ENCODE measurements at places on chromosomes 4 and X. TPM values are rescaled to one million over a fixed set of nuclear protein-coding genes. Genes with fewer than 3 reads are reported as not detected.
A peak's percentile ranks its signal among the peaks of the same experiment; 100 is the strongest.

The OCRL gene
- 4.1 TPM for total RNA-seq

The TRAM1L1 gene
- not detected for total RNA-seq

The CT55 gene
- total RNA-seq, result not detected

The ACOX3 gene
- 18.4 TPM for total RNA-seq

The SCLT1 gene
- total RNA-seq, result 24.3 TPM

- H3K4me1 ChIP-seq, result peaks cover 70% of the 10 kb centered on the region
- peak overlapping the region; percentile 95 for H3K27ac ChIP-seq
- H3K36me3 ChIP-seq, result peaks cover 20% of the 10 kb centered on the region
- peak overlapping the region; percentile 81 for H3K4me3 ChIP-seq
Observed at GRCh38 chr4:122700178-122700725, 32.3 kb upstream of the BBS12 start.

DNA sequence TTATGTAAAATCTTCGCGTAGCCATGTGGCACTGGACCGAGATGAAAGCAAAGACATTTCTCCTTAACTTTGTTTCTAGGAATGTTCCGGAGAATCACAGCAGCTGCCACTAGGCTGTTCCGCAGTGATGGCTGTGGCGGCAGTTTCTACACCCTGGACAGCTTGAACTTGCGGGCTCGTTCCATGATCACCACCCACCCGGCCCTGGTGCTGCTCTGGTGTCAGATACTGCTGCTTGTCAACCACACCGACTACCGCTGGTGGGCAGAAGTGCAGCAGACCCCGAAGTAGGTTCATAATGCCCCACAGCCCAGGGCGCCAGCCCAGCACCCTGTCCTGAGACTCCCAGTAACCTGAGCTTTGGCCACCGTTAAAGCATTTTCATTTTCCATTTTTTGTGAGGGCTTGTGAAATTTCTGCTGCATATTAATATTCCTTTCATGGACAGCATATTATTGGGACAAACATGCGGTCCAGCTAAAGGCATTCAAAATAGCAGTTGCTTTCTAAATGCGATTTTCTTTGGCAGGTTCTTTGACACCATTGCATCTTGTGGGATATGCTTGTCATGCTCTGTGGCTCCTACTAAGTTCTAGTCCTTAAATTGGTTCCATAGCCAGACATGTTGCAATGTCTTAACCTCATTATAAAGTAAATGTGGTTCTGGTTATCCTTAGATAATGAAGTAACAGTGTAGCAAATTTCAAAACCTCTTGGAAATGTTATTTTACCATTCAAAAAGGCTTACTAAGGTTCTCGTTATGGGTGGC is 49.1 kb upstream of the MSANTD1 start:
- peaks cover 17% of the 10 kb centered on the region for H3K36me3 ChIP-seq
- no peak for DNase-seq
- H3K4me3 ChIP-seq, result no peak overlapping the region
- H3K27me3 ChIP-seq, result no peaks in the 10 kb centered on the region

DNA sequence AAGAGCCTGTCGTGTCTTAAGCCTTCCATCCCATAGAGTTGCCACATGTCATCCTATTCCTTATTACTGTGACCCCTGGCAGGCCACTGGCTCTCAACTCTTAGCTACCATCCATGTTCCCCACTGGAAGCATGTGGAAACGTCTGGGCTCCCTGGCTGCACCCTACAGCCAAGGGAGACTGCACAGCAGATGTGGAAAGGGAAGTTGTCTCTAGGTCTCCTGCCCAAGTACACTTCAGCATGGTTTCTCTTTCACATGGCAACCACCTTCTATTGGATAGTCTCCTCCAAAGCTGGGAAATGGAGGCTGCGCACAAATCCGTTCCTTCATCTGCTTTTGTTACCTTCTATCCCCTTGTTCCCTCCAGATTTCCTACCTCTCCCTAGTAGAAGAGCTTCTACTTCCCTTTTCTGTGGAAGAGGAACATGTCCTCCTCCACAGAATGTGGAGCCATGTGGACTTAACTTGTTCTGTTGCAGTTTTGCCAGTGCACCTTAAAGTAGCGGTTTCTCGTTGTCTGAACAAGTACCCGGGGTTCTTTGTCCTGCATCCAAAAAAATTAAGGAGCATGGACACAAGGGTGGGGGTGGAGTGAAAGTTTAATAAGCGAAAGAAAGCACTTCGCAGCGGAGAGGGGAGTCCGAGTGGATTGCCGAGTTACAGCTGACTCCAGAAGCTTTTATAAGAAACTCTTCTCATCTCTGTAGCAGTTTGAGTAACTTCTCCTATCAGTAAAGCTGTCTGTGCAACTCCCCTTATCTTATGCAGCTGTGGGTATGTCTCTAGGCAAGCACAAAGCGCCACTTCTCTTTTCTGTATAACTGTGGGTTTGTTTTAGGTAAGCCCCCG is 52.5 kb downstream of the HMGB2 start:
- H3K36me3 ChIP-seq, result peaks cover 2% of the 10 kb centered on the region
- H3K27me3 ChIP-seq, result no peaks in the 10 kb centered on the region
- no peak for DNase-seq
- no peak overlapping the region for H3K27ac ChIP-seq

DNA sequence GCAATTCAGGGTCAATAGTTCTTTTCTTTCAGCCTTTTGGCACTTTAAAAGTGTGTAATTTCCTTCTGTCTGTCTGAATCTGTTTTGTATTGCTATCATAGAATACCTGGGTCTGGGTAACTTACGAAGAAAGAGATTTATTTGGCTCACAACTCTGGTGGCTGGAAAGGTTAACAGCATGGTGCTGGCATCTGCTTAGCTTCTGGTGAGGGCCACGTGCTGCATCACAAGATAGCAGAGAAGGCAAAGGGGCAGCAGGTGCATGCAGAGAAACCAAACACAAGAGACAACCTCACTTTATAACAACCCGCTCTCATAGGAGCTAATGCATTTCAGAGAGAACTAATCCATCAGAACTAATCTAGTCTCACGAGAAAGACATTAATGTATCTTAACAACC is 18.8 kb downstream of the RGN start:
- no peaks in the 10 kb centered on the region for H3K4me1 ChIP-seq
- DNase-seq, result no peak
- H3K36me3 ChIP-seq, result no peaks in the 10 kb centered on the region
- no peaks in the 10 kb centered on the region for H3K27me3 ChIP-seq
- H3K4me3 ChIP-seq, result no peak overlapping the region
- no peak overlapping the region for H3K27ac ChIP-seq

DNA sequence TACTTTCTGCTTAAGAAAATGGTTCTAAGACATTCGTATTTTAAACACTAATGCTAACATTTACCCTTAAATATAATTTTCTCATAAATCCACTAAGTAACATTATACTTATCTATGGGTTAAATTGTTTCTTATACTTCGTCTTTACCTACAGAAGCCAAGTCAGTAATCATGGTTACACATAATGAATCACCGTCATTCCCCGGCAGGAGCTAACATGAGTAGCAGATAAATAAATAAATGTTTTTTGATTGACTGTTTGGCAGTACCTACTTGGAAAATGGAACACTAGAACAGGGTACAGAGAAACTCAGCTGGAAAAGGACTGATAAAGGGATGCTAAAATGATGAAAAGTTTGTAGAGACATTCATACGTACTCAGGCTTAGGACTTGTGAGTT is 430.4 kb downstream of the ACTRT1 start:
- no peak overlapping the region for H3K27ac ChIP-seq
- H3K27me3 ChIP-seq, result no peaks in the 10 kb centered on the region
- no peak overlapping the region for H3K4me3 ChIP-seq
- no peaks in the 10 kb centered on the region for H3K4me1 ChIP-seq
- DNase-seq, result no peak
- no peaks in the 10 kb centered on the region for H3K36me3 ChIP-seq

GRCh38 chrX:57899064-57899463 is 11.2 kb downstream of the ZXDA start:
- H3K4me3 ChIP-seq, result no peak overlapping the region
- no peaks in the 10 kb centered on the region for H3K27me3 ChIP-seq
- H3K27ac ChIP-seq, result no peak overlapping the region
- H3K4me1 ChIP-seq, result no peaks in the 10 kb centered on the region
- H3K36me3 ChIP-seq, result no peaks in the 10 kb centered on the region

- no peak overlapping the region for H3K4me3 ChIP-seq
- no peak for DNase-seq
- H3K36me3 ChIP-seq, result peaks cover 7% of the 10 kb centered on the region
Observed at GRCh38 chrX:123975180-123975579, 13.7 kb downstream of the STAG2 start.

GRCh38 chr4:84531689-84532088 is 32.6 kb upstream of the NKX6-1 start:
- no peaks in the 10 kb centered on the region for H3K36me3 ChIP-seq
- H3K4me1 ChIP-seq, result no peaks in the 10 kb centered on the region
- H3K4me3 ChIP-seq, result no peak overlapping the region

GRCh38 chr4:79241846-79242245 is 84.0 kb downstream of the NAA11 start:
- H3K27me3 ChIP-seq, result no peaks in the 10 kb centered on the region
- no peak for DNase-seq
- no peak overlapping the region for H3K4me3 ChIP-seq
- no peaks in the 10 kb centered on the region for H3K36me3 ChIP-seq
- no peaks in the 10 kb centered on the region for H3K4me1 ChIP-seq

DNA sequence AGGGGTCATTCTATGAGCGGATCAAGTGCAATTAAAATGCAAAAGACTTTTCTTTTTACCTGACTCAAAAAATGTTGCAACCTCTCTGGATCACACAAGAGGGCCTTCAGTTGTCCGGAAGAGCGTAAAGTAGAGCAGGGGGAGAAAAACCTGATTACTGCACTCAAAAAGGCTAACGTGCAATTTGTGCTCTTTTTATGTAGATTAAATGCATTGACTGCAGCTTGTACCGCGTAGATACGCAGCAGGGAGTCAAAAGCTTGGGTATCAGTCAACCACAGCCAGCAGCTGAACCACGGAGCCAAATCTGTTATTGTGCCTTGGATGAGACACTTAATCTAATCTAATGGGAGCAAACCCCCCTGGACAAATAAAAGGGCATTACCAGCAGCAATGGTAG is 107.3 kb upstream of the RAI2 start:
- DNase-seq, result no peak
- no peaks in the 10 kb centered on the region for H3K4me1 ChIP-seq
- no peak overlapping the region for H3K4me3 ChIP-seq
- no peaks in the 10 kb centered on the region for H3K36me3 ChIP-seq
- H3K27ac ChIP-seq, result no peak overlapping the region
- H3K27me3 ChIP-seq, result no peaks in the 10 kb centered on the region

DNA sequence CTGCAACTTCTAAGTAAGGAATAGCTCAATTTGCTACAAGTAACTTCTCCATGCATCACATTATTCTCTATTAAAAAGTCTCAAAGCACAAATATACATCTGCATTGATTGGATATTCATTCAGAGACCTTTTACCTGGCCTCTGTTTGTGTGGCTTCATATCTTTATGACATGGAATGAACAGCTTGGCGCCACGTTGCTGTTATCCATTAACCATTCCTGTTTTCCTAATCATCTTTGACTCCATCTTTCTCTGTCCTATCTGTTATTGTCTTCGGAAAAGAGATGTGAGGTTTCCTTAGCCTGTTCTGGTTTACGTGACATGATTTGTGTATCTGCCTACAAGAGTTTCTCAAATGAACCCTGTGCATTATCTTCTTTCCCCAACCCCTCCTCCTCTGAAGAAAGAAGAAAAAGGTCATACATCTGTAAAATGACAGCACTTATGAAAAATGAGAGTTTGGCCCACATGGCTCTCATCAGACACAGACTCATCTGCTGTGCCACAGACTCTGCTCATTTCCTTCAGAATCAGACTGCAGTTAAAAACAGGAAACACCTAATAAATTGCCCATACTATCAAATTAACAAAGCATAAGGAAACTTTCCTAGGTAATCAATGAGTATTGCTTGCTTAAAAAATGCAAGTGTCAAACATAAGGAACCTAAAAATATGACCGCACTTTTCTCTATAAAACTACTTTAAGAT is 347.6 kb upstream of the FAM241A start:
- no peak overlapping the region for H3K27ac ChIP-seq
- H3K4me1 ChIP-seq, result no peaks in the 10 kb centered on the region
- no peak overlapping the region for H3K4me3 ChIP-seq

- DNase-seq, result no peak
- H3K36me3 ChIP-seq, result peaks cover 5% of the 10 kb centered on the region
- H3K27ac ChIP-seq, result no peak overlapping the region
- peaks cover 21% of the 10 kb centered on the region for H3K27me3 ChIP-seq
Observed at GRCh38 chr4:38774181-38774955, 8.4 kb downstream of the TLR10 start.

- H3K4me1 ChIP-seq, result no peaks in the 10 kb centered on the region
- no peaks in the 10 kb centered on the region for H3K36me3 ChIP-seq
- DNase-seq, result no peak
- no peaks in the 10 kb centered on the region for H3K27me3 ChIP-seq
- H3K27ac ChIP-seq, result no peak overlapping the region
- H3K4me3 ChIP-seq, result no peak overlapping the region
Observed at GRCh38 chr4:156437666-156438065, 484.0 kb upstream of the CTSO start.

GRCh38 chr4:59484944-59485343 is 1715.2 kb upstream of the ADGRL3 start:
- no peak for DNase-seq
- no peaks in the 10 kb centered on the region for H3K4me1 ChIP-seq
- H3K4me3 ChIP-seq, result no peak overlapping the region
- no peaks in the 10 kb centered on the region for H3K27me3 ChIP-seq

DNA sequence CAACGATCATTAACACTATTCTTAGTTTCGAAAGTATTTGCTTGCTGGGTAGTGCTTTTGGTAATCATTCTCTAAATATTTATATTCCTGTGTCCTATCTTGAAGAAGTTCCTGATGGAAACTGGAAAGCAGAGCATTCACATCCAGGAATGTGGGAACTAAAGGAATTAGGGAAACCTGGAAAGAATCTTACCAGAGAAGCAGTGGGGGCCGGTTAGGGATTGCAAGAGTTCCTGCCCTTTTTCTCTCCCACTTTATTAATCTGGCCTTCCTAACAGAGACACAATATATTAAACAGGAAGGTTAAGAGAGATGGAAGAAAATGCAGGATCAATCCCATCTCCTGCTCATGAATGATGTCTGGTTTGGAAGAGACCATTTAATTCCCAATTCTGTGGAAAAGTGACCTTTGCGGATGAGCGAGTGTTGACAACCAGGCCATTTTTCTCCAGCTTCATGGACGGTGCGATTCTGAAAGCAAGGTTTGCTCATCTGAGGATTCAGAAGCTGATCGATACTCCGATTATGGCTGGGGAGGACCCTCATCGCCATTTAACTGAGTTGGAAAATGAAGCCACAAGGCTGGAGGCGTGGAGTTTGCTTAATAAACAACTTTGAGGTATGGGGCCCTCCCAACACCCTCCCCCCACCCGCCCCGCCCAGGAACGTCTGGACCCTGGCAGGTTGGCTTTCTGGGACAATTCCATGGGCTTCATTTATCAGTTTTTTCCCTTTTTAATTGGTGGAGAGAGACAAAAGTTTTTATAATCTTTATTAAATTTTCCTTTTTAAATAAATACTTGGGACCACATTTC is 52.3 kb downstream of the C4orf51 start:
- no peak for DNase-seq
- H3K4me1 ChIP-seq, result peaks cover 10% of the 10 kb centered on the region
- H3K27me3 ChIP-seq, result peaks cover 3% of the 10 kb centered on the region
- H3K27ac ChIP-seq, result peak overlapping the region; percentile 63

- H3K27me3 ChIP-seq, result peaks cover 69% of the 10 kb centered on the region
- H3K27ac ChIP-seq, result peak overlapping the region; percentile 76
- peaks cover 47% of the 10 kb centered on the region for H3K4me1 ChIP-seq
- H3K4me3 ChIP-seq, result peak overlapping the region; percentile 89
- DNase-seq, result no peak
- H3K36me3 ChIP-seq, result peaks cover 4% of the 10 kb centered on the region
Observed at GRCh38 chr4:24471486-24472160, 112.7 kb downstream of the DHX15 start.

GRCh38 chrX:77450996-77451395 is 3.8 kb downstream of the FGF16 start:
- no peak for DNase-seq
- peaks cover 11% of the 10 kb centered on the region for H3K27me3 ChIP-seq
- H3K27ac ChIP-seq, result no peak overlapping the region
